ENCODE measurements at places on chromosomes 6 and 20.

DNA sequence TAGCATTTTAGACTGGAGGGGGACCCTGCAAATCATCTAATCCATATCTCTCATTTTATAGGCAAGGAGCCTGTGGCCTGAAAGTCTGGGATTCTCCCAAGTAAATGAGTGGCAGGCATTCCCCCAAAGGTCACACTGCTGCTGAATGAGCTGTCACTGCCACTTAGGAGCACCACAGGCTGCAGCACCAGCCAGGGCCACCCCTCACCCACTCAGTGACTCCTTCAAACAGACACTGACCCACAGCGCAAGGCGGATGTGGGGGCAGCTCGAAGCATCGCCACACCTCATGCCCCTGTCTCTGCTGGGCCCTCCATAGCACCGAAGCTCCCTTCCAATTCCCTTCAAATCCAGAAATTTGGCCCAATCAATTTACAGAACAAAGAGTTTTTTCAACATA lies 119.9 kb upstream of the ARID1B start:
- no peak for DNase-seq

- DNase-seq = no peak
These were observed 124.1 kb downstream of the HS3ST5 start for GRCh38 chr6:114218437-114219340.

- no peak for DNase-seq
These were observed 466.9 kb upstream of the NRSN1 start for GRCh38 chr6:23659125-23659524.

GRCh38 chr6:72500669-72501068 lies 121.2 kb upstream of the KCNQ5 start:
- DNase-seq = no peak
